Activated naive CD4-positive, alpha-beta T cell (primary cell): ENCODE measurements at places on chromosomes 7 and 10.

GRCh38 chr7:141737118-141737835 is 881 bp upstream of the SSBP1 start:
- DNase-seq, result peak; percentile 3

DNA sequence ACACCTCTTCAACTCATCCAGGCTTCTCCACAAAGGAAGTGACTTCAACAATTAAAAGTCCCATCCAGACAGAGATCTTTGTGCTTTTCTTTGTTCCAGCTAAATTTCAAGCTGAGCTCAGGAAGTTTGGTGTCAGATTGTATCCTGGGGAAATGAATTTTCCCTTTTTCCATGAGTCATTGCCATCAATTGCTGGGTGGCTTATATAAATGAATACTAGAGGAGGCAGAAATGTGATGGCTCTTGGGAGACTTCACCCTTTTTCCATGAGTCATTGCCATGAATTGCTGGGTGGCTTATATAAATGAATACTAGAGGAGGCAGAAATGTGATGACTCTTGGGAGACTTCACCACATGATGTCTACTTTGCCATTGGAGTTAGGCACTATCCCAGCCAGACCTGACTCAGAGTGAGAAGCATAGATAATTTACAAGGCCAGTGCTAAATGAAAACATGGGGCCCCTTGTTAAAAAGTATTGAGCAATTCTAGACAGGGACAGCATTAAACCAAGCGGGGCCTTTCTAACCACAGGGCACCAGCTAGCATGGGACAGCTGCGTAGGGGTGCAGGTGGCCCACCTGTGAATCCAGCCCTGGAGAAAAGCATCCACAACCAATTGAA is 339.2 kb upstream of the PODXL start:
- DNase-seq, result no peak

- no peak for DNase-seq
Observed at GRCh38 chr10:97001183-97001991, 169.3 kb downstream of the LCOR start.

DNA sequence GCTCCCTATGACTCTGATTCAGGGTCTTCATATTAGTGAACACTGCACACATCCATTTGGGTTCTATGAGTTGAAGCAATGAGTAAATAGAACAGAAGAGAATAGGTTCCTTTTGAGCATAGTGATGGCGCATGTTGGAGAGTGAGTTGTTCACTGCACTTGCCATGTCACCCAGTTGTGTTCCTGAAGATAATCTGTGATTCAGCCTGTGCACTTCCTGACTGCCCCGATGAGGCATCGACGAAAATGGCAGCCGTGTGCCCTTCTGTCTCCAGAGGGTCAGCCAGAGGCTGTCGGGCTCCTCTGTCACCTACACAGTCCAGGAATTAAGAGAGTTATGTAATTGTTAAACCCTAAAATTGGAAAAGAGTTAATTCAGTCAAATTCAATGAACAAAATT is 94.7 kb downstream of the GALNT11 start:
- no peak for DNase-seq

DNA sequence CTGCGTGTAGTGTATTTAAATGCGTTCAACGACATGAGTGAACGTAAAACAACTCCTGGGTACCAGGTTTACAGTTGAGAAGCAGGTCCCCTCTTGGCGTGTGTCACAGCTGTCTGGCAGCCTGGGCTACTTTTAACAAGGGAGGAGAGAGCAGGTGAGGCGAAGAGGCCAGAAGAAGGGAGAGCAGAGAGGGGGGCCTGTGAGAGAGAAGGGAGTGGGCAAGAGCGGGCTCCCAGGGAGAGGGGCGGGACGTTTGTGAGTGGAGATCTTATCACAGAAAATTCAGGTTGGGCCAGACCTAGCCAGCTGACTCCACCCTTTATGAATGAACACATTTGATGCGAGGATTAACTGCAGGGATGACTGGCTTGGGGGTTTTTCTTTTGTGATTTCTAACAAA is 154.0 kb downstream of the CAMK1D start:
- no peak for DNase-seq

- no peak for DNase-seq
Observed at GRCh38 chr7:6227294-6227846, 45.1 kb downstream of the CYTH3 start.
